ENCODE measurements at places on chromosomes 1 and 21.

DNA sequence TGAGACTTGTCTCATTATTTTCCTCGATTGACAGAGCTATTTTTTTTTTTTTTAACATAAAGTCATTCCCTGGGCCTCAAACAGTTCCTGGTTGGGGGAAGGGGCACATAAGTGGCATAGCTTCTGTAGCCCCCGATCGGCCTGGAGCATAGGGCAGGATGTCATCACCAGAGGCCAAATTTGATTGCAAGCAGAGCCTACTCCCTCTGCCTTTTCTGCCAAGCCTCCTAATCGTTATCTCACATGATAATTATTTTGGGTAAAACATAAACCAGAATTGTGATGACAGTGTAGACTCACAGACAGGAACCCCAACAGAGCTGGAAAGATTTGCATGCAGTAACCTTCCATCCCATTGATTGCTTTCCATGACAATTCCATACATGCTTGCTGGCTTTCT, 404.8 kb downstream of the PCP4 start:
- DNase-seq, result no peak

- DNase-seq, result no peak
Measured at GRCh38 chr21:42836402-42836666, 43.0 kb downstream of the WDR4 start.

DNA sequence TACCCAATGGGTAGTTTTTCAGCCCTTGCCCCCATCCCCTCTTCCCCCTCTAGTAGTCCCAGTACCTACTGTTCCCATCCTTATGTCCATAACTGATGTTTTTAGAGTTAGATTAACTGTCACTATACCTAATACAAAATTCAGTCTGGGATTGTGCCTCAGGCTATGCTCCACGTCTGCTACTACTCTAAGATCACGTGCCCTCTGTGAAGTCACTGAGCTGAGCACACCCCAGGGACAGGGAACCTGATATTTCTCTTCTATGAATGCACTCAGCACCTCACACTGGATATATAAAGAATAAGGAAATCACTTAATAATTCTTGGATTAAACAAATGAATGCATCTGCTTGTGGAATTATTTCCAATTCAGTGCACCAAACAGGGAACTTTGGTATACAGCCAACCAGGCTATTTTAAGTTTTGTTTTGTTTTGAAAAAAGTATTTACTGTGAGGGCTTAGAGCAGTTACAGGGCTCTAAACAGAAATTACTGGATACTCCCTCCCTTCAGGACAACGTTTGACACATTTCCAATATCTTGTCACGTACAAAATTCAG, 307.9 kb downstream of the SMYD3 start:
- DNase-seq, result no peak

DNA sequence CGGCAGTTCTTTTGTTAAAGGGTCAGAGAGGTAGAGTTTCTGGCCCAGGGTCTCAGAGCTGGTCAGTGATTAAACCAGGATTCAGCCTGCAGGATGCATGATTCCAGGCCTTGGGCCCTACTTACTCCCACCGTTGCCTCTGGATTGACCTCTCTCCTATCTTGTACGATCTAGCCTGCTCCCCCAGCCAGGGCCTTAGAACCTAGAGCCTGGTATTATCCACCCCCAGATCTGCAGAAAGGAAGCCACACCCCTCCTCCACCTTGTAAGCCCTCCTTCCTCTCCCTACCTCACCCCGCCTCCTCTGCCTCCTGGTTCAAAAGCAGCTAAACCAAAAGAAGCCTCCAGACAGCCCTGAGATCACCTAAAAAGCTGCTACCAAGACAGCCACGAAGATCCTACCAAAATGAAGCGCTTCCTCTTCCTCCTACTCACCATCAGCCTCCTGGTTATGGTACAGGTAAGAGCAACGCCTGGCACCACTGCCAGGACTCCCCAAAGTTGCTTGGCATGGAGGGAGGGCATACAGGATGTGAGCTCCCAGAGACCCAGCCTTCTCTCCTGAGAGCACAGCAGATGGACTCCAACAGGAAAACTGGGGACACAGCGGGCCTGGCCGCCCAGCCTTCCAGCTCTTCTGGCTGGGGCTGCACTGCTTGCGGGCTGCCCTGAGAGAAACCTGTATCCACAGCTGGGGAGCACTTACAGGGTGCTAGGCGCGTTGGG, at the start of gene CD52:
TSS of gene CD52 (plus strand) at position 347 of the 726 bp plus-strand sequence. CDS start at position 407, 60 bp downstream.
- peak; percentile 30 for DNase-seq

- no peak for DNase-seq
Measured at GRCh38 chr1:42153624-42154023, 414 bp downstream of the GUCA2B start.

- no peak for DNase-seq
Measured at GRCh38 chr1:8698012-8698630, 119.3 kb downstream of the RERE start.

- DNase-seq, result no peak
Measured at GRCh38 chr1:185096531-185096930, 51.2 kb downstream of the RNF2 start.

GRCh38 chr1:56453016-56453415, 126.3 kb downstream of the PLPP3 start:
- DNase-seq, result no peak

All from memory B cell (primary cell).